ENCODE measurements at places on chromosomes 7 and 10.

- DNase-seq: no peak
These were observed 40.3 kb downstream of the TMEM178B start for GRCh38 chr7:141114029-141114664.

GRCh38 chr7:157925383-157925875 is 588.6 kb downstream of the DNAJB6 start:
- no peak for DNase-seq

- DNase-seq: no peak
These were observed 36.2 kb upstream of the PPIF start for GRCh38 chr10:79310911-79311573.

DNA sequence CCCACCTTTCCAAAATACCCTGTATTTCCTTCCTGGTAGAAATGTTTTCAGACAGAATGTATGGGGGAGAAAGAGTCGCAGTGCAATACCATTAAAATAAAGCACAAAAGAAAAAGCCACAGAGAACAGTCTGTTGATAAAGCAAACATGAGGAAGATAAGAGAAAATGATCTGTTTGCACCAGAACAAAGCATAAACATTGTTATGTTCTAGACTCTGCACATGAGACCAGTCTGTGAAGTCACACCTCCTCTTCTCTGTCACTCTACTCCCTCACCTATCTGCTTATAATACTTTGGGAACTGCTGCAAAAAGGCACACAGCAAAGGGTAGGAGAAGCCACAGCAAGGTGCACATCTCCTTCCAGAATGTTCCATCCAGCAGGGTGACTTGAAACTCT is 67.2 kb upstream of the LRGUK start:
- DNase-seq: no peak

GRCh38 chr10:102988404-102989314 is 70.6 kb downstream of the CNNM2 start:
- no peak for DNase-seq

DNA sequence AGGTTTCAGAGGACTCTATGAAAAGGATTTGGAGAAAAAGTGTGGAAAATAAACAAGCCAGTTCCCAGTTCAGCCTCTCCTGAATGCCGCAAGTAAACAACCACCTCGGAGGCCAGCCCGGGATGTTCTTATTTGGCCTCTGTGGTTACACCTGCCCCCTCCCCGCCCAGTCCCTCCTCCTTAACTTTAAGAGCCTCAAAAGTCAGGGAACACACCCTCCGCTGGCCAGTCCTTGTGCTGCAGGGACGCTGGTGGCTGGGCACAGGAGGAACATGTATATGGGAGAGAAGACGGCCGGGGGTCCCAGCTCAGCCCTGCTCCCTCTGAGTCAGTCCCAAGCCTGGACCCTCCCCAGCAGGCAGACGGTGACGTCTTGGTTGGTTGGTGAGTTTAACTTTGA is 6.1 kb downstream of the CHST3 start:
- DNase-seq: no peak

DNA sequence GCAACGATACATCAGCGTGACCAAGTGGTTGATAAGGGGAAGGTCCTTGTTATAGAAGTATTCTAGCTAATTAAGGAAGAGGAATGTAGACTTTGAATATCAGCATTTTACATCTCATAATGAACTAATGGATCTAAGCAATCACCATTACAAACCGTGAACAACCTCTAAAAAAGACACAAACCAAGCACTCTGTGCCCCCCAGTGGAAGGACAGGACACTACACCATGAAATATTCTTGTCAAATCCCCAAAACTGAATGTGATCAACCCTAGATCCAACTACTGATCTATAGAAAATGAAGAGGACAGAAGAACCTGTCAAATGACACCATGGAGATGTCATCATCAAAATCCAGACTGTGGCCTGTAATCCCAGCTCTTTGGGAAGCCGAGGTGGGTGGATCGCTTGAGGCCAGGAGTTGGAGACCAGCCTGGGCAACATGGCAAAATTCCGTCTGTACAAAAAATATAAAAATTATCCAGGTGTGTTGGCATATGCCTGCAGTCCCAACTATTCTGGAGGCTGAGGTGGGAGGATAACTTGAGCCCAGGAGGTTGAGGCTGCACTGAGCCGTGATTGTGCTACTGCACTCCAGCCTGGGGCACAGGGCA is 111.3 kb upstream of the CARD11 start:
- peak; percentile 45 for DNase-seq

DNA sequence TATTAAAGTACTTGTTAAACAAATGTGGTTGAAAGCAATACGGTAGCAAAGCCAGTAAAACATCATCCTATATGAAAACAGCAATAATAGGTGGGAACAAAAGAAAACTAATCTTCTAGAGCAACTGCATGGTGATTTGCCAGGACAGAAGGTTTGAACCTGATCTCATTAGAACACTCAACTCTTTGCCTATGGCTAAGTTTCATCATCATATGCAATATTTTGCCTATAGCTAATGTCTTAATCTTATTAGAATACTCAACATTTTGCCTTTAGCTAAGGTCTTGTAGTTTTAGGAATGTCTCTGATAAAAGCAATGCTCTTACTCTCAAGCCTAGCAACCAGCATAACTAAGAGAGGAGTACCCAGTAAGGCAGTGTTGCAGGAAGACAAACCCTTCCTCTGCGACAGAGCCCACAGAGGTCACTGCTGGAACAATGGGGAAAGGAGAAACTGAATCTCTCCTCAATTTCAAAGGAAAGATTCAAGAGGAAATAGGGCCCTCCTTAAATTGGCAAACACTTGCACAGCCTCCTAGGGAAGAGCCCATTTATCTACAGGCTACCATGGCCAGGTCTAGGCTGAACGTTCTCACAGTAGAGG is 38.3 kb downstream of the CADPS2 start:
- DNase-seq: no peak

GRCh38 chr10:133257489-133258065 is 19.1 kb downstream of the ADAM8 start:
- no peak for DNase-seq
